ENCODE measurements at places on chromosomes 7 and 10. TPM values are rescaled to one million over a fixed set of nuclear protein-coding genes. Genes with fewer than 3 reads are reported as not detected.
A peak's percentile ranks its signal among the peaks of the same experiment; 100 is the strongest.

Gene UPK3BL1
- total RNA-seq = 23.9 TPM

Gene LZTS2
- total RNA-seq = 54.7 TPM

- DNase-seq = peak; percentile 82
Measured at GRCh38 chr10:70925377-70926225, 37.2 kb upstream of the PCBD1 start.

DNA sequence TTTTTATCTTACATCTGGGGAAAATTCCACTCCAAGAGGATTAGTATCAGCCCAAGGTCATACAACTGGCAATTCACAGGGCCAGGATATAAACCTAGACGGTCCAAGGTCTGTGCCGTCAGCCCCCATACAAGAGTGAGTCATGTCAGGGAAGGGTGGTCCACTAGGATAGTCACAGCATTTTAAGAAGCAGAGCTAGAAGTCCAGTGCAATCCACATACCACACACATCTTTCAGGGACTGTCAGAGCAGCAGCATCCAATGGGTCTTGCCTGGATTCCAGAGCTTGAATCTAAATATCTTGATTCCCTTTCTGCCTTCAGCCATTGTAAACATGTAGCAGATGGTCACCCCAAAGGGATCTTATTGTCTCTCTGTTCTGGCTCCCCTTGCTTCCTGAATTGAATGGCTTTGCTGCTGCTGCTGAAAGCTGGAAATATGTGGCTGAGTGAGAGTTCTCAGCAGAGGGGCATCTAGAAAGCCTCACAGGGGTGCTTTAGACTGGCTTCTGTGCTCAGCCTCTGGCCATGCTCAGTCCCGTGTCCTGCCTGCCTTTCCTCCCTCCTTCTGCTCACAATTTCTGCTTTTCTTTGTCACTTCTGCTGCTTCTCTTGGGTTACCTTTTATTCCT lies 9.9 kb upstream of the OR6V1 start:
- DNase-seq = no peak

- no peak for DNase-seq
Measured at GRCh38 chr7:142959202-142959601, 3.0 kb downstream of the KEL start.

DNA sequence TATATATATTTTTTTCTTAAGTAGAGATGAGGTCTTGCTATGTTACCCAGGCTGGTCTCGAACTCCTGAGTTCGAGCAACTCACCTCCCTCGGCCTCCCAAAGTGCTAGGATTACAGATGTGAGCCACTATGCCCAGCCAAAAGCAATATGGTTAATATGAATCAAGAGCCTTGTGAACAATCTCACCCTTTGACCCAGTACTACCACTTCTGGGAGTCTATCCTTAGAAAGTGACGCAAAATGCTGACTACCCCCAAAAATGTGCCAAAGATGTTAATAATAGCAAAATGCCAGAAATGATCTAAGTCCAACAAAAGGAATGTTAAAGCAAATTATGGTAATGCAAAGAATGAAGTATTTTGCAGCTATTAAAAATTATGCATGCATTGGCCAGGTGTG lies 44.3 kb downstream of the HOXA1 start:
- DNase-seq = no peak

DNA sequence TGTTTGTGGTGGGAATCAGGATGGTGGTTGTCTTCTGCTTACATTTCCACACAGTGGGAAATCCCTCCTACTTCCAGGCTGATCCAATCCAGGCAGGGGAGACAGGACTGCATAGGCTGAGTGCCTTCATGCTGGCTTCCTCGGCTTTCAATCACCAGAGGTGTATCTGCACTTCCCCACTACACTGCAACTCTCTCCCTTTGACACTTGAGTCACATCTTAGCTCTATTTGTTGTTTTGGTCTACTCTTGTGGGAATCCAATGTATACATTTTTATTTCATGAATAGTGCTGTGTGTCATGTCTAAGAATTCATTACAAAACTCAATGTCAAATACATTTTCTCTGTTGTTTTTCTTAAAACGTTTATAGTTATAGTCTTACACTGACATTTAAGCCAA lies 735.6 kb downstream of the XPNPEP1 start:
- no peak for DNase-seq

Gene ASB10
- not detected for total RNA-seq

- no peak for DNase-seq
Measured at GRCh38 chr7:99694201-99694911, 14.6 kb upstream of the CYP3A5 start.

Gene SPDYE8
- not detected for total RNA-seq

DNA sequence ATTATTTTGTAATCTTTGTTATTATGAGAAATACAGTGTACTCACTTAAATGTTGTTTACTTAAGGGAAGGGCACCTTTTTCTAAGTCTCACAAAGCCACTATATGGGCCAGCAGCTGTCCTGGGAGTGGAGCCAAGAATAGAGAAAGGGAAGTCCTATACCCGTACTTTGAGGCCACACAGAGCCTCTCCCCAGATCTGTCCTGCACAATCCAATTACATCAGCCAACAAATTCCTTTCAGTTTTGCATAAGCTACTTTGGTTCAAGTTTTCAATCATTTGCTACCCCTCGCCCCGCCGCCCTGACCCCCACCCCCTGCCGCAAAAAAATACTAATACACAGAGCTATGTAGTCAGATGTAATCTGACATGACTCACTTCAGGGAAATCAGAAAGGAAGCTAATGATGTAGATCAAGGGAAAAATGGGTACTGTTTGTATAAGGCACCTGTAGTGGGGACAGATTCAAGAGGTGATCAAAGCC lies 297.4 kb upstream of the NEBL start:
- DNase-seq = no peak

DNA sequence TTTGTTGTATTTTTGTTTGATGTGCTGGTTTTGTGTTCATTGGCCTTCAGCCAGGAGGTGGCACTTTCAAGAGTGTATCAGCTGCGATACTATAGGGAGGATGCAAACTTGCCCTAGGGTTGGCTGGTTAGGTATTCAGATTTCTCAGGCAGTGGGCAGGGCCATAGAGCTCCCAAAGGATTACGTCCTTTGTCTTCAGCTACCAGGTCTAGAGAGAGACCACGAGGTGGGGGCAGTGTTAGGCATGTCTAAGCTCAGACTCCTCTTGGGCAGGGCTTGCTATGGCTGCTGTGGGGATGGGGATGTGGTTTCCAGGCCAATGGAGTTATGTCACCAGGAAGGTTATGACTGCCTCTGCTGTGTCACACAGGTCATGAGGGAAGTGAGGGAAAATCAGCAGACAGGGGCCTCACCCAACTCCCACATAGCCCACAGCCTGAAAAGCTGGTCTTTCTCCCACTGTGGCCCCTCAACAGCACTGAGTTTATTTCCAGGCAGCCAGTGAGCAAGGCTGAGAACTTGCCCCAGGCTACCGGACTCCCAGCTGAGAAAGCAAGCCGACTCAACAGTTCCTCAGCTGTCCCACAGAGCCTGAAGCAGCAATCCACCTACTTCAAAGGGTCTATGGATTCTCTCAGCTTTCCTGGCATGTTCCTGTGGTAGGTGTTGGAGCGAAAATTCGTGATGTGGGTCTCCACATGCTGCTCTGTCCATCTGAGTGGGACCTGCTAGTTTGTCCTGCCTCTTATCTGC lies 227.4 kb upstream of the COBL start:
- DNase-seq = no peak

Gene PHYHIPL
- 12.0 TPM for total RNA-seq

Gene ADK
- 33.0 TPM for total RNA-seq

- DNase-seq = peak; percentile 75
Measured at GRCh38 chr7:17939606-17940301, 540 bp downstream of the SNX13 start.

DNA sequence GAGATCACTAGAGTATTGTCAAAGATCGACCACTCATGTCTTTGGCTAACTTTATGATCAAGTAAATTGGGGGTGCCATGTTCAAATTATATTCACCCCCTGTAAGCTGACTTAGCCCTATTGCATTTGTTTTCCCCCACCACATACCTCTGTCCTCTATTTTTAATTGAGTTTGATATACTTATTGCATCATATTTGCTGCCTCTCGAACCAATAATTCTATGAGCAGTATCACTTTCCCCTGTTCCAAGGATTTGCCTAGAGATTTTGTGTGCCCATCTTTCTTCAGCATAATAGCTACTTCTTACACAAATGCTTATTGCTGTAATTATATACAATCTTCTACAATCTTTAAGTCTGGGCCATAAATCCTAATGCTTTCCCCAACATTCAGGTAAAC lies 245.2 kb downstream of the COBL start:
- DNase-seq = no peak

DNA sequence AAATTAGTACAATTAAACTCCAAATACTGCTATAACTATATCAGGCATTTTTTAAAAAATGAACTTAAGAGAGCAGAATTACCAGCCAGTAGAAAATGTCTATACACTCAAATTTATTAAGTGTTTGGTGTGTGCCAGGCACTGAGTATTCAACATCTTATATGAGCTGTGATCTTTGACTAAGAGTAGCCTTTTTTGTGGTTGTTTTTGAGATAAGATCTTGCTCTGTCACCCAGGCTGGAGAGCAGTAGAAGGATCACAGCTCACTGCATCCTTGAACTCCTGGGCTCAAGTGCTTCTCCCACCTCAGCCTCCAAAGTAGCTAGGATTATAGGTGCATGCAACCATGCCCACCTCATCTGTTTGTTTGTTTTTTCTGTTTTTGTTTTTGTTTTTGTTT lies 102.5 kb upstream of the CELF2 start:
- no peak for DNase-seq

Gene PANK1
- total RNA-seq = 5.4 TPM

GRCh38 chr7:43379210-43379609 lies 203.7 kb upstream of the STK17A start:
- DNase-seq = no peak

- no peak for DNase-seq
Measured at GRCh38 chr10:7441403-7442147, 30.7 kb upstream of the SFMBT2 start.

DNA sequence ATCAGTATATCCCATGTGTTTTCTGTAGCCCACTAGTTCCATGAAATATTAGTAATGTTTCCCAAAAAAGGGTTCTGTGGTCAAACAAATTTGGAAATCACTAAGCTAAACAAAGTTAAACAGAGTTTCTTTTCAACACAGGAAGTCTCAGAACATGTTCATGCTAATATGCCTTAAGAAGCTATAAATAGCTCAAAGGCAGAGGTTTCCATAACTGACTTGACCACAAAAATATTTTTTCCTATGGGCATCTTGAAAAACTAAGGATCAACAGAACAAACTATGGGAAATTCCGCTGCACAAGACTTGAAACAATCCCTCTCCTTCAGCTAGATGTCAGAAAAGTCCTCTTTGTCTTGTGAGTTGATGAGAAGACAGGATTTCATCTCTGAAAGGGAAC lies 59.7 kb downstream of the SEM1 start:
- no peak for DNase-seq

GRCh38 chr10:72146071-72146470 lies 57.7 kb upstream of the SPOCK2 start:
- DNase-seq = peak; percentile 59

DNA sequence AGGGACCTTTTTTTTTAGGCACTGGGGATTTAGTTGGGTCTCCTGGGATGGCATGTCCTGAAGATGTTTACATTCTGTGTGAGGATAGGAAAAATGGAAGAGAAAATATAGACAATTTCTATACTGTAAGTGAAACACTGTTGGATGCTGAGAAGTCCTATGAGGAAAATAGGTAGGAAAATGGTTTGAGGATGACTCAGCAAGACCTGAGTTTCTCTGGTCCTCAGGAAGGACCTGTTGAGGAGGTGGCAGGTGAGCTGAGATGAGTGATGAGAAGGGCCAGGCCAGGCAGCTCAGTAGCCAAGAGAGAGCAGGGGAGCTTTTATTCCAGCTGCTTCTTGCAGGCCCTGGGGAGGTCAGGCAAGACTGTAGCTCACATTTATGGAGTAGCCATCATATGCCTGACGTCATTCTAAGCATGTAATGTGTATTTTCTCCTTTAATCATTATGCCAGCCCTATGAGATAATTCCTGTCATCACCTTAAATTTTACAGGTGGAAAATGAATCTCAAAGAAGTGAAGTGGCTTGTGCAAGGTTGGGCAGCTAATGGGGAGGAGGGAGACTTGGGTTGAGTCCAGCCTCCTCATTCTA lies 19.1 kb upstream of the LRRC18 start:
- DNase-seq = no peak

DNA sequence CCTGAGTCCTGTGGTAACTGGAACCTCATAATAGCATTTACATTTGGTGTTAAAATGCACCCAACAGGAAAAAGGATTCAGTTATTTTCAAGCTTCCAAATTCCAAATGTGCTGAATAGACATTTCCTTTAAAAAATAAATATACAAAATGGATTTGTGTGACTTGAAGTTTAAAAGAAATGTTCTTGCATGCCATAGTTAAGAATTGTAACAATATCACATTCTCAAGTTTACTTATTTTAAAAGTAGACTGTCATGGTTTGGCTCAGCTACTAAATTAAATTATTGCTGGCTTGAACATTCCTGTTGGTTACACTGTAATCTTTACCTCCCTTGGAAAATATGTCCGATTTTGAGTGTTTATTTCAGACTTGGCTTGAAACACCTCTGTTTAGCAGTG lies 31.5 kb downstream of the BICC1 start:
- DNase-seq = no peak

DNA sequence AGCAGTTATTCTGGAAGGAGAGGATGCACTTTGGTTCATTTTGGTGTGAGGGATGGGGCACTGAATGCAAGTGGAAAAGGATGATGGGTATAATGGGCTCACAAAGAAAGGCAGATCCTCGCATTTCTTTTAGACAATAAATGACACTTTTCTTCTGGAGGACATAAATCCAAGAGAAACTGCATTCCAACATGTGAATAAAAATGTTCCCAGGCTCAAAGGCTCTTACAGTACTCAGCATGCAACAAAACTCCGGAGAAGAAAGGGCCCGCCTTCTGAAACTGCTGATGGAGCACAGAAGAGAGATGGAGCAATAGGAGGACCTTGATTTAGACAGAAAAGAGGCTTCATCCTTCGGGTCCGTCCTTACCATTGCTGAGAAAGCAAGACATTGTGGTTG lies 538.2 kb upstream of the DPP6 start:
- no peak for DNase-seq

DNA sequence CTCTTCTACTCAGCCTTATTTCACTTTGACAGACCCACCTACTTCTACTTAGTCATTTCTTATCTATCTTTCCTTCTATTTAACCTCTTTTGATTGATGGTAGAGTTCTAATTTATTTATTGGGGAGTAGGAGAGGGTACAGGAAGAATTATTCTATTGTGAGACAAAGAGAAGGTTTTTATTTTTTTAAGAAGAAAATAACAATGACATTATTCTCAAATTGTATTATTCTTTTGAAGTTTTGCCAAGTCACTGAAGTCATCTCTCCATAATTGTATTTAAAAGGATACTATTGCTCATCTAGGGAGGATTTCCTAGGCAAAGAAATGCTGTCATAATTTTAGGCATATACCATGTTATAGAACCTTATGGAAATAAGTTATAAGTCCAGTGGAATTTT lies 52.7 kb downstream of the ITGB8 start:
- DNase-seq = no peak

Measured in kidney (tissue), 22 donors.